ENCODE measurements at places on chromosomes 16 and 17.

DNA sequence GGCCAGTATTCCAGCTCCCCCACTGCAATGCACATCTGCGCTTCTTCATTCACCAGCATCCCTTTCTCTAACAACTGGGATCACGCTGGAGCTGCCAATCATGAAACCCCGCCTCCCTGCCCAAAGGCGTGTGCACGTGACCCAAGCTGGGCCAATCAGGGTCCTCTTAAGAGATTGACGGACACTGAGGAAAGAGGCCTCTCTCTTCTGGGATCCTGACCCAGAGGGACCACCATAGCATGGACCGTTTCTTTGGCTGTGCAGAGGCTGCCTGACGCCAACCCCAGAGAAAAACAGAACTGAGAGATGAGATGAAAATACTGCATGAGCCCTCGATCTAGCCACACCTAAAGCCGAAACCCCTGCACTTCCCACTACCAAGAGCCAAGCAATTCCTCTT, 32.0 kb downstream of the COTL1 start:
- ATAC-seq, result no peak

DNA sequence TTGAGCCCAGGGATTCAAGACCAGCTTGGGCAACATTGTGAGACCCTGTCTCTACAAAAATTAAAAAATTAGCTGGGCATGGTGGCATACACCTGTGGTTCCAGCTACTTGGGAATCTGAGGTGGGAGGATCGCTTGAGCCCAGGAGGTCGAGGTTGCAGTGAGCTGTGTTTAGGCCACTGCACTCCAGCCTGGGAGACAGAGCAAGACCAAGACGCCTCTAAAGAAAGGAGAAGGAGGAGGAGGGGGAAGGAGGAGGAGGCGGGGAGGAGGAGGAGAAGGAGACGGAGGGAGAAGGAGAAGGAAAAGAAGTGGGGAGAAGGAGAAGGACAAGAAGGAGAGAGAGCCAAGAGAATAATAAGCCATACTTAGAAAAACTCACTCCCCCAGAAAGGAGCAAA, 35.9 kb downstream of the STXBP4 start:
- ATAC-seq, result no peak

DNA sequence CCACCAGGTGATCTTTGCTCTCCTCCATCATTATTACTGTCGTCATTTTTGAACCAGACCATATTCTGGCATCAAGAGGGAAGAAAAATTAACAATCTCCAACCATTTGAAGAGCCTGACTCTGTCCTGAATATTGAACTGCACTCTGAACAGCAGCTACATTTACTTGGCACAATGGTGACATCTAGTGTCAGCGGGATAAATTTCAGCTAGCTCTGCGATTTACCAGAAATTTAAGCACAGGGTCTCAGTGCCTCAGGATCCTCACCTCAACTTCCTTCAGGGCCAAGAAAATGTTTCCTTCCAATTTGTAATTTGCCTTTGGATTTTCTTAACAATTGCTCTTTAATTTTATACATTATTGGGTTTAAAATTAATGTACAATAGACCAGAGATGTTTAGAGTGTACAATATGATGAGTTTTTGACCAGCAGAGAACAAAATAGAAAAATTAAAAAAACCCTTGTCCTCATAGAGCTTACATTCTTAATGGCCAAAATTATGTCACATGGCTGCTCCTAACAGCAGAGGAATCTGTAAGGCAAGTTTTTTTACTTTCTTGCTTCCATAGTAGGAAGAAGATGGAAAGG, 10.7 kb upstream of the ZNF19 start:
- ATAC-seq, result peak; percentile 68

DNA sequence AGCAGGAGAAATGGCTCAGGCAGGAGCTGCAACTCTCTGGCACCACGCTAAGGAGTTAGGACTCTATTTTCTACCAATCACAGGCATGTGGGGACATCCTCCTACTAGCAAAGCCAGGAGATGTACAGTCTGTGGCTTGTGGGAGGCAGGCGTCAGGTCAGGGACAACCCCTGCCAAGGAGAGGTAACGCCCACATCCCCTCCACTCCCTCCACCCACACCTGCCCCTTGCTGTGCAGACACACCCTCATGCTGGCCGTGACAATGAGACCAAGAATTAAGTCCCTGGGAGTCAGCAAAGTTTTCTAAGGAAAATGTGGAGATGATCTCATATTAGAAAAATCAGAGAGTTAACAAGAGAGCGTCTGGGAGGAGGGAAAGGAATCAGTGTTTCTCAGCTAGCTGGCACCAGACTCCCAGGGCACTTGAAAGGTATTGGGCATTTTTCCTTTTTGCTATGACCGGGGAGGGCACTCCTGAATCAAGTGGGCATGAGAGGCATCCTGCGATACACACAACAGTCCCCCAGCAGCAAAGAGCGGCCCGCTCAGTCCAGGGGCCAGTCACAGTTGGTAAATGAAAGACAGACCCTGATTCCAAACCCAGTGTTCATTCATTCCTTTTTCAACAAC, 87.3 kb upstream of the RPL38 start:
- peak; percentile 48 for ATAC-seq

- no peak for ATAC-seq
These were observed 190.2 kb upstream of the MPHOSPH6 start for GRCh38 chr16:82360024-82360783.

GRCh38 chr17:30449480-30449879, 27.7 kb upstream of the GOSR1 start:
- ATAC-seq, result no peak

DNA sequence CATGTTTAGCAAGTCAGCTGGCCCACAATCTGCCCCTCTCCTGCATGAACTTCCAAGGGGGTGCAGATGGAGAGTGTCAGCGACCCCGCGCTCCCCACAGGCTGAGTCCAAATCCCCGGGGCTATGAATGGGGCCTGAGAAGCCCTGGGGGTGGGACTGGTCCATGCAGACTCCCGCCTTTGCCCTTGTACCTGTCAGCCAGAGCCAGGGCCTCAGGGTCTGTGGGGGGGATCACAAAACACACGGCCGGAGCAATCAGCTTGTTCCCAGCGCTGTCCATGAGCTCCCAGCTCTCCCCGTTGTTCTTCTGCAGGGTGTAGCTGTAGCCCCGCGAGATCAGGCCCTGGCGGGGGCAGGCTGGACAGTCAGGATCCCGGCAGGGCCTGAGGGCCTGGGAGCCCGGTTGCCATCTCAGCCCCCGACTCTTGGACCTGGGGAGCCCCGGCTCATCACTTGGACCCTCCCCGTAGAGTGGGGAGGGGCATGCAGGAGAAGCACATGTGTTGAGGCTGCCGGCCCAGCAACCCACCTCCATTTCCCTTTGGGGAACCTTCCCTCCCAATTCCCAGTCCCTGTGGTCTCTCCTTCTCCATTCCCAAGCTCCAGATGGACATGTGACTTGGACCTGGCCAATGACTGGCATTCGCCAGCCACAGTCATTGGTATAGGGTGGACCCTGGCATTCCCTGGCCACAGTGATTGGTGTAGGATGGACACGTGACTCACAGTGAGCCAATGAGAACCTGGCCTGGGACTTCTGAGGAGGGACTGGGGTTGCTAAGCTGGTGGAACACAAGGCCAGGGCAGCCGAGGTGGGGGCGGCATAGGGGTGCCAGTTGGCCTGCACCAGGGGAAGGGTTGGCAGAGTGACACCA, 42.4 kb downstream of the PPL start:
- no peak for ATAC-seq

GRCh38 chr16:23387666-23388065, 65.3 kb downstream of the COG7 start:
- ATAC-seq, result no peak

- no peak for ATAC-seq
These were observed 5.8 kb upstream of the UTS2R start for GRCh38 chr17:82365606-82366295.

Measured in esophagus mucosa (tissue), 1 donor.